ENCODE measurements at places on chromosomes 16 and 17. TPM values are rescaled to one million over a fixed set of nuclear protein-coding genes. Genes with fewer than 3 reads are reported as not detected.
A peak's percentile ranks its signal among the peaks of the same experiment; 100 is the strongest.

Gene PYY
- not detected for total RNA-seq

Gene MYO1C
- total RNA-seq, result 120 TPM

Gene NECAB2
- not detected for total RNA-seq

Gene CCL17
- total RNA-seq, result not detected

Gene PDIA2
- 2.1 TPM for total RNA-seq

Gene LDHD
- 26.6 TPM for total RNA-seq

Gene KRT9
- not detected for total RNA-seq

Gene RNF213
- 112 TPM for total RNA-seq

Gene LRRC37A
- total RNA-seq, result 3.3 TPM

Gene FOXF1
- total RNA-seq, result 6.9 TPM

Gene C16orf82
- not detected for total RNA-seq

GRCh38 chr16:70738083-70738977 is 52.5 kb upstream of the MTSS2 start:
- H3K27me3 ChIP-seq, result no peaks in the 10 kb centered on the region
- peak; percentile 70 for DNase-seq
- peak overlapping the region; percentile 93 for H3K27ac ChIP-seq
- peaks cover 16% of the 10 kb centered on the region for H3K4me1 ChIP-seq
- H3K36me3 ChIP-seq, result no peaks in the 10 kb centered on the region

GRCh38 chr16:87703835-87704375 is 61.9 kb downstream of the KLHDC4 start:
- no peak for DNase-seq
- H3K36me3 ChIP-seq, result no peaks in the 10 kb centered on the region
- H3K27me3 ChIP-seq, result no peaks in the 10 kb centered on the region
- no peaks in the 10 kb centered on the region for H3K4me1 ChIP-seq

- H3K36me3 ChIP-seq, result no peaks in the 10 kb centered on the region
- no peak overlapping the region for H3K4me3 ChIP-seq
- no peak for DNase-seq
Observed at GRCh38 chr16:47865337-47865855, 290.4 kb downstream of the ABCC12 start.

DNA sequence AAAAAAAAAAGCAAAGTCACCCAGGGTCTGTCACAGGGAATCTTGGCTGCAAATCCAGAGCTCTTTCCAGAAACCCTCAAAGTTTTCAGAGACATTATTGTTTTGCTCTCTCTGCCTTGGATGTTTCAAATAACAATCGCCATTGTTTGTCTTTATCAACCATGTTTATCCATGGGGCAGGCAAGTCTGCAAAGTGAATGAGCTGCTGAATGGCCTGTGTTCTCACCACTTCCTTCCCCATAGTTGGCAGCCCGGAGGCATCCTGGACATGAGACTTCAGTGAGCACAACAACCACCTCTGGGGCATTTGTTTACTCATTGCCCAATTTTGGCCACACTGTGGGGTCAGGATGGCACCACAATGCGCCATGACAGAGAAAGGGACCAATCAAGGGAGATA is 53.1 kb upstream of the USP7 start:
- H3K4me3 ChIP-seq, result no peak overlapping the region
- no peak overlapping the region for H3K27ac ChIP-seq
- H3K4me1 ChIP-seq, result no peaks in the 10 kb centered on the region
- no peaks in the 10 kb centered on the region for H3K36me3 ChIP-seq
- no peaks in the 10 kb centered on the region for H3K27me3 ChIP-seq
- DNase-seq, result no peak

DNA sequence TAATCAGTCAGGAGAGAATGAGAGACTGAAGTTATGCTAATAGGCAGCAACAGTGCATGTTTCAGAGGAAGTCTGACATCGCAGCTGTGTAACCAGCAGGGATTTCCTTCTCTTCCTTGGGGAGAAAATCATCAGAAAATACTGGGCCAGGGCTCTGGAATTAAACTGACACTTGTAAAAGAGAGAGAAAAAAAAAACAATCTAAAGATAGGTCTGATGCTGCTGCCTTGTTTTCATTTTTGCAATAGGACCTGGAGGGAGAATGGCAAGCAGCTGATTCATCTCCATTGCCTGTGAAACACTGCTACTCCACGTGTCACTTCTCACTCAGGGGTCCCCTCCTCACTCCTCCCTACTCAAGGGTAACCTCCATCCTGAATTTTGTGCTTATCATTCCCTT is 17.7 kb upstream of the CORO6 start:
- H3K4me3 ChIP-seq, result no peak overlapping the region
- no peaks in the 10 kb centered on the region for H3K27me3 ChIP-seq
- H3K36me3 ChIP-seq, result no peaks in the 10 kb centered on the region
- peaks cover 6% of the 10 kb centered on the region for H3K4me1 ChIP-seq
- DNase-seq, result no peak

DNA sequence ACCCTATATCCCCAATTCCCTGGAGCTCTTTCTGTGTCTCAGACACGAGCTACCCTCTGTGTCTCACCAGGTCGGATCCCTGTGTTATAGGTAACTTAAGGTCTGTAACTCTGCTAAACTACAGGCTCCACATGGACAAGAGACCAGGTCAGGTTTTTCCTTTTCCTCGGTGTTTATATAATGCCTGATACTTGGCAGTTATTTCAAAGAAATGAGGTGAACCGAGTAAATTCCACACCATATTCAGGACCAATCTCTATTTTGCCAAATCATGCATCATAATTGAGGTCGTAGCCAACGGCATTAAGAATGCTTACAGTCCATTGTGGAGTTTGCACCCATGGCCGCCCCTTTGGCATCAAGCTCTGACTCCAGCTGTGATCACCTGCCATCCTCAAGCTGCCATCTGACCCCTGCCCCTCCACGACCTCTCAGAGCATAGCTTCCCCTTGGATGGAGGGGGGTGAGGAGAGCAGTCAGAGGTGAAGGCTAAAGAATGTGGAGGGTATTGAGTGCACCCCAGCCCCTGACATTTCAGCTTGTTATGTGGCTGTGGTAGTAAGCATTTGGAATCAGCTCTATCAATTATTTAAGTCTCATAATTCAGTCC is 434.7 kb upstream of the RBFOX1 start:
- no peaks in the 10 kb centered on the region for H3K4me1 ChIP-seq
- no peak for DNase-seq
- H3K27me3 ChIP-seq, result no peaks in the 10 kb centered on the region
- H3K4me3 ChIP-seq, result no peak overlapping the region

- H3K27ac ChIP-seq, result no peak overlapping the region
- no peaks in the 10 kb centered on the region for H3K27me3 ChIP-seq
- H3K36me3 ChIP-seq, result no peaks in the 10 kb centered on the region
Observed at GRCh38 chr17:7363311-7363710, 8.4 kb downstream of the TMEM95 start.

- DNase-seq, result no peak
- H3K27ac ChIP-seq, result no peak overlapping the region
- no peaks in the 10 kb centered on the region for H3K36me3 ChIP-seq
- no peaks in the 10 kb centered on the region for H3K27me3 ChIP-seq
- H3K4me1 ChIP-seq, result no peaks in the 10 kb centered on the region
Observed at GRCh38 chr17:46769531-46770438, 48.7 kb downstream of the WNT3 start.

- no peak for DNase-seq
- no peaks in the 10 kb centered on the region for H3K27me3 ChIP-seq
- H3K36me3 ChIP-seq, result no peaks in the 10 kb centered on the region
- no peak overlapping the region for H3K4me3 ChIP-seq
Observed at GRCh38 chr16:81830845-81831540, 51.9 kb downstream of the PLCG2 start.

DNA sequence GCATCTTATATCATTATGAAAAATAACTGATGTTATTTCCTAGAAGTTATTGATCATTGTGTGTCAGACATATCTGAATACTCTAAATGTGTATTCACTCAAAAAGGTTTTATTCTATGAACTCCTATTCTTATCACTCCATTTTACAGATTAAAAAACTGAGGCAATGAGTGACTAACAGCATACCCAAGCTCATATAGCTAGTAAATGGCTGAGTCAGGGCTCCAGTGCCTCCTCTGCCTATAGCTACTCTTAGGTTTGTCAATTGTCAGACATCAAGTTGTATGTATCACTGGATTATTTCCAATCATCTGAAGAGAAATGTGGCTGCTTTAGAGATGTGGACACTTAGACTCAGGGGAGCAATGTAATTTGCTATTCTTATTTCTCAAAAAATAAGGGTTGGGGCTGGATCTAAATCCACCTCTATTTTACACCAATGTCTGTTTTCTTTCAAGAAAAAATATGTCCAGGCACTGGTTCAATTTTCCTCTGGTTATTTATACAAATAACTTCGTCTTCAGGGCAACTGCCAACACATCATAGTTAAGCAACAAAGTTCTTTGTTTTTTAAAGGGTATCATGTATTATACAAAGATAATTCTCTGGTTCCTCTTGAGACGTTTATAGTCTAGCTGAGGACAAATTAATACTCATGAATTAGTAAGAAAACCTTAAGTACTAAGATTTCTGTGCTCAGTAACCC is 328.9 kb upstream of the MAF start:
- no peak overlapping the region for H3K27ac ChIP-seq
- no peaks in the 10 kb centered on the region for H3K27me3 ChIP-seq
- H3K4me3 ChIP-seq, result no peak overlapping the region
- H3K4me1 ChIP-seq, result no peaks in the 10 kb centered on the region
- no peak for DNase-seq
- H3K36me3 ChIP-seq, result no peaks in the 10 kb centered on the region

GRCh38 chr16:82738699-82739098 is 111.9 kb downstream of the CDH13 start:
- H3K4me3 ChIP-seq, result no peak overlapping the region
- no peaks in the 10 kb centered on the region for H3K27me3 ChIP-seq
- no peak overlapping the region for H3K27ac ChIP-seq
- DNase-seq, result no peak
- H3K4me1 ChIP-seq, result no peaks in the 10 kb centered on the region

- peaks cover 12% of the 10 kb centered on the region for H3K4me1 ChIP-seq
- no peak for DNase-seq
- no peaks in the 10 kb centered on the region for H3K36me3 ChIP-seq
- H3K27me3 ChIP-seq, result no peaks in the 10 kb centered on the region
- H3K27ac ChIP-seq, result peak overlapping the region; percentile 90
- H3K4me3 ChIP-seq, result peak overlapping the region; percentile 57
Observed at GRCh38 chr17:78127239-78127887, 1.2 kb downstream of the TMC6 start.

Measured in prostate gland (tissue), 2 donors.